Fibroblast of the aortic adventitia (primary cell): ENCODE measurements at places on chromosomes 1 and 21.

- no peak for DNase-seq
Measured at GRCh38 chr1:96510911-96511310, 210.7 kb upstream of the PTBP2 start.

- DNase-seq: no peak
Measured at GRCh38 chr1:64984737-64985136, 18.4 kb upstream of the JAK1 start.

DNA sequence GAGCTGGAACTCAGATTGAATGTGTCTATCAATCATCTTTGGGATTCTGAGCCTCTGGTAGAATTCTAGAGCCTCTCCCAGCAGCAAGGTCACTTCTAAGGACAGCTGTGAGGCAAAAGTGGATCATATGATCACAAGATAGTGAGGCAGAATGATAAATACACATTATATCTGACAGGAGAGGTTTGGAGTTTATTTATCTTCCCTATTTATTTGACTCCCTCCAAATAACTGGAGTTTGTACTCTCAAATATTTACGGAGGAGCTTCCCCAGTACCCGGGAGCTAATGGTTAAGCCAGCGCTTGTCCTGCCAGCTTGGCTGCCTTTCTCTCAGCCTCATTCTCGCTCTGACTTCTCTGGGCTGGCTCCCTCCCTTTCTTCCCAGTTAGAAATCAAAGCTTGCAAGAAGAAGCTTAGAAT is 2.3 kb downstream of the HMGCS2 start:
- peak; percentile 9 for DNase-seq

DNA sequence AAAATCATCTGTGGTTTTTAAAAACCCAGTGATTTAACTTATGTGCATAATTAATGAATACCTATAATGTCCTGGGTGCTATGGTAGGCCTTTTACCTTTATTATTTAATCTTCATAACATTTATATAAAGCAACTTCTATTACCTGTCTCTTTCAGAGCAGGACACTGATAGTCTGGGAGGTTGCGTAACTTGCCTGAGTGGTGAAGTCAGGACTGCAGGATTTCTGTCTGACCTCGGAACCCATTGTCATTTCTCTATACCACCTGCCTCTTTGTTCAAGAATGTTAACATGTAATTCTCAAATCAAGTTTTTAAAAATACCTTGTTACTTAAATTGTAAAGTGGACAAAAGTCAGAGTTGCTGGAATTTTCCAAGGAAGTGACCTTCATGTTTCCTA is 41.0 kb upstream of the BACH1 start:
- no peak for DNase-seq

DNA sequence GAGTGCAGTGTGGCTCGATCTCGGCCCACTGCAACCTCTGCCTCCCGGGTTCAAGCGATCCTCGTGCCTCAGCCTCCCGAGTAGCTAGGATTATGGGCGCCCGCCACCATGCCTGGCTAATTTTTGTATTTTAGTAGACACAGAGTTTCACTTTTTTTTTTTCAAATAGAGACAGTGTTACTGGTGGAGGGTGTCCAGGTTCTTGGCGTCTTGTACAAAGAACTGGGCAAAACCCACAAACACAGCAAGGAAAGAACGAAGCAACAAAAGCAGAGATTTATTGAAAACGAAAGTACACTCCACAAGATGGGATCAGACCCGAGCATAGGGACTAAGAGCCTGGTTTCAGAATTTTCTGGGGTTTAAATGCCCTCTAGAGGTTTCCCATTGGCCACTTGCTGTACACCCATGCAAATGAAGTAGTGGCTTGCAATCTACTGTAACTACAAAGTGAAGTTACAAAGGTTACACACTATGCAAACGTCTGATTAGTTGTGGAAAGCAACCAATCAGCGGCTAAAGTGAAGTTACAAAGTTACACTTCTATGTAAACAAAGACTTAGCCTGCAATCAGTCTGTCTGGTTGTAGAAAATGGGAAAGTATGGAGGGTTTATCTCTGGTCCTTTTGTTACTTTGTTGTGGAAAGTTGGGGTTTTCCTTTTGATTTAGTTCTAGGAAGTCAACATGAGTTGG is 199.1 kb downstream of the DYRK1A start:
- peak; percentile 56 for DNase-seq

DNA sequence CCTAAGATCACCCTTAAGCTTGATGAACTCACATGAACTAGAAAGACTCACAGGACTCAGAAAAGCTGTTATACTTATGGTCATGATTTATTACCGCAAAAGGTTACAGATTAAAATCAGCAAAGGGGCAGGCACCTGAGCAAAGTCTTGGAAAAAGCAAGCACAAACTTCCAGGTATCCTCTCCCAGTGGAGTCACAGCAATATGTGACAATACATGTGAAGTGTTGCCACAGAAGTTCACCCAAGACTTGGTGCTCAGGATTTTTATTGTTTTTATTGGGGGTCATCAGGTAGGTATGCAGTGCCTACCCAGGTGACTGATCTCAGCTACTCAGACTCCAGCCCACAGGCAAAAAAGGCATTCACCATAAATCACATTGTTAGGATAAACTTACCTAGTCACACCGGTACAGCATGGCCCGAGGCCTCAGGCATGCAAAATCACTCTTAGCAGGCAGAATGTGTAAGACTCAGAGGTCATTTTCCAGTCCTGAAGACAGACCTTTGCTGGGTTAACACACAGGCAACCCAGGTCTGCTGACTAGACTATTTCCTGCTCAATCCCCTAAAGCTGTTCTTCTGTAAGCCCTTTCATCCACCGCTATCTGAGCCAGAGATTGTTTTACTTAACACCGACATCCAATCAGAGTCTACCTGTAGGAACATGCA is 55.6 kb downstream of the SSX2IP start:
- DNase-seq: no peak
